Stimulated activated CD8-positive, alpha-beta memory T cell treated with anti-CD3 and anti-CD28 coated beads, Interleukin-15, amount 100 ng/mL, for 48 hours (primary cell): ENCODE measurements at places on chromosomes 5 and 9.

GRCh38 chr5:176979669-176980068, 26.9 kb downstream of the UIMC1 start:
- DNase-seq = no peak

GRCh38 chr9:110036286-110036685, 171.7 kb downstream of the C9orf152 start:
- DNase-seq = no peak

DNA sequence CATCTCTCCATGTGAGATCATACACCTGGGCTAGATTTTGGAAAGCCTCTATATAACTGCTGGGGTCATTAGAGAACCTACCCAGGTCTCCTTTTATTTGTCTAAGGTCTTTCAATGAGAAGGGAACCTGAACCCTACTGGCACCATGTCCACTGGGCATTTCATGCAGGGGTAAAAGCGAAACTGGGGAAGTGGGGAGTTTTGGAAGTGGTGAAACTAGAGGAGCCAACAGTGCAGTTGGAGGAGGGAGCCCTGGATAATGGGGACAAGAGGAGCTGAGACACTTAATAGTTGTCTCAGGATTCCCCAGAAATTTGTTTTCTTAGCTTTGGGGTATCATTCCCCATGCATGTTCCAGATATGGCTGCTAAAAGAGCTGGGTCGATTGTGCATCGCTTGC, 169.0 kb upstream of the NREP start:
- DNase-seq = no peak

DNA sequence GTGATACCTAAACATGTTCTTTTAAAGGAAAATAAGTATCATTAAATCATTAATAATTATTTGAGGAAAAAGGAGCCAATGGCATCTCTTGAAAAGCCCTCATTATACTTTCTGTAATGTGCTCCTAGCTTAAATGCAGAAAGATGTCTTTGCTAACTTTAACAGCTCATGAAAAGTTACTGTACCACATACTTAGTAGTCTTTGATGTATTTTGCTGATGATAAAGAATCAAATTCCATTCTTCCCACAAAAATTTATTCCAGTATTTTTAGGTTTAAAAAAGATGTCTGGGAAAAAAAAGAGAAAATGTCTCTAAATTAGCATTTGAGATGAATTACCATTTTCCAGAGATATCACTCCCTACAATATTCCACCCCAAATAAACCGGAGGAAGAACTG, 112.5 kb downstream of the PPP2R2B start:
- no peak for DNase-seq

DNA sequence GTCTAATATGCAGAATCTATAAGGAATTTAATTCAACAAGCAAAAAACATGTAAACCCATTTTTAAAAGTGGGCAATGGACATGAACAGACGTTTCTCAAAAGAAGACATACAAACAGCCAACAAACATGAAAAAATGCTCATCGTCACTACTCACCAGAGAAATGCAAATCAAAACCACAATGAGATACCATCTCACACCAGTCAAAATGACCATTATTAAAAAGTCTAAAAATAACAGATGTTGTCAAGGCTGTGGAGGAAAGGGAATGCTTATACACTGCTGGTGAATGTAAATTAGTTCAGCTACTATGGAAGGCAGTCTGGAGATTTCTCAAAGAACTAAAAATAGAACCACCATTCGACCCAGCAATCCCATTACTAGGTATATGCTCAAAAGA, 3.1 kb upstream of the KLHL3 start:
- DNase-seq = no peak

DNA sequence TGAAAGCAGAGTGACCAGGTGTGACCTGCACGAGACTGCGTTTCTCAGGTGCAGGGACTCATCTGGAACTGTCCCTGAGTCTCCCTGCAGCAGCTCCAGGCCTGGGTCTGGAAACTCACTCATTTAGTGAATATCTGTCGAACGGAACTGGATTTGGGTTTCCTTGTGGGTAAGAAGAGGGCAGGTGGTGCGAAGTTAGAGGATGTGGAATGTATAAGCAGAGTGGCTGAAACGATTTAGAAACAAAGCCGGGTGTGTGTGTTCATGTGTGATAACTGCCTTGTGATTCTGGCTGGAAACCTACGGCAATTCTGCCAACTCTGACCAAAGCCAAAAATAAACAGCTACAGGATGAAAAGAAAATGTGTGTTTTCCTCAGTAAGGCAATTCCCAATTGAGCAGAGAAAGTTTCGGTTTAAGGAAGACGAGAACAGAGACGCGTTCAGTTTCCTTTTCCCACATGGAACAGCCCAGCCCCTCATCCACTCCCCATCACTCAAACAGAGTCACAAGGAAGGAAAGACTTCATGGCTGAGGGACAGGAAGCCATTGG, 130.3 kb downstream of the NSG2 start:
- DNase-seq = no peak
